ENCODE measurements at places on chromosomes 2 and 18. TPM values are rescaled to one million over a fixed set of nuclear protein-coding genes. Genes with fewer than 3 reads are reported as not detected.

DNA sequence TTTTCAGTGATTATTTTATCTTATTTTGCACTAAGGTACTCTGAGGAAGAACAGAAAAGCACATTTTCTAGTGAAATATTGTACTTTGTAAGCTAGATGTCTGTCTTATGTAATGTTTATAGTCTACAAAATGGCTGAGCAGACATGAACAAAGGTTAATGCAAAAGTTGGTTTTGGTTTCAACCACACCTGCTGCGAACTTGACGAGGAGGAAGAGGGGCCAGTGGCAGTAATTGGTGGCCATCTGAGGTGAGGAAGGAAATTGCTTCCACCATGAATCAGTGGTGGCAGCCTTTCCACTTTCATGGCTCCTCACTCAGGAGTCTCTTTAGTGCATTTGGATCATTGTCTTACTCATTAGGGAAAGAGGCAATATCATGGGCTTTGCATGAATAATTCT is 894.2 kb downstream of the CNTNAP5 start:
- H3K4me1 ChIP-seq, result no peaks in the 10 kb centered on the region
- no peaks in the 10 kb centered on the region for H3K36me3 ChIP-seq
- H3K27me3 ChIP-seq, result no peaks in the 10 kb centered on the region
- DNase-seq, result no peak

DNA sequence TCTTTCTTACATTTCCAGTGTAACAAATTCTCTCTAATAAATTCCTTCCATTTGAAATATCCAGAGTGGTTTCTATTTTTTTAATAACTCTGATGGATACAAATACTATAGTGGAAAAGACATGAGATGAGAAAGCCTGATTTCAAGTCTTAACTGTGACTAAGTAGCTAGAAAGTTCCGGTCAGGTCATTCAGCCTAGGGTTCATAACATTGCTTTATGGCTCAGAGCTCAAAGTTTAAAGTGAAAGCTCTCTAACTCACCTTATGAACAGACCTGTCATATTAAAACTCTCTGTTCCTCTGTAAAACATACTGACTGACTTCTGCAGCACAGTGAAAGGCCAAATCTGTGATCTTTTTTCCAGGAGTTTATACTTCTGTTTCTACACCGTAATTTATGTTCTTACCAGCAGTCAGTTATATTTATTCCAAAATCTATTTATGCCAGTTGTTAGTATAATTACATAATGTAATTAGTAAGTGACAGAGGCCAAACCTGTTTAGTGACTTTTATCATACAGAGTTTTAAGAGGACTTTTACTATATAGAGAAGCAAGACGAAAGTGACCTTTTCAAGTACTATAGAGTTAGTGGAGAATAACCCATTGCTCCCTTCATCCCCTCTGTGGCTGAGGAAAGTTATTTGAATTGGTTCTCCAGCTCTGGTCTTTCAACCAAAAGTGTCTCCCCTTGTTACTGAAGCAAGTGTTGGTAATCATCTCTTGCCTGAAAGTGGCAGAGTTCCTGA is 118.8 kb upstream of the PDE1A start:
- H3K4me3 ChIP-seq, result no peak overlapping the region
- peaks cover 20% of the 10 kb centered on the region for H3K4me1 ChIP-seq
- H3K27ac ChIP-seq, result peak overlapping the region; percentile 47
- no peak for DNase-seq

GRCh38 chr18:62741584-62741983 is 26.2 kb downstream of the PHLPP1 start:
- no peaks in the 10 kb centered on the region for H3K27me3 ChIP-seq
- no peak for DNase-seq
- no peak overlapping the region for H3K4me3 ChIP-seq
- H3K4me1 ChIP-seq, result peaks cover 48% of the 10 kb centered on the region
- H3K36me3 ChIP-seq, result no peaks in the 10 kb centered on the region

- H3K27me3 ChIP-seq, result no peaks in the 10 kb centered on the region
- DNase-seq, result no peak
- no peaks in the 10 kb centered on the region for H3K36me3 ChIP-seq
- peaks cover 12% of the 10 kb centered on the region for H3K4me1 ChIP-seq
Observed at GRCh38 chr2:189583227-189584198, 2.9 kb upstream of the SLC40A1 start.

GRCh38 chr18:56532176-56532840 is 106.1 kb downstream of the TXNL1 start:
- no peak for DNase-seq
- H3K4me3 ChIP-seq, result no peak overlapping the region
- H3K27ac ChIP-seq, result no peak overlapping the region
- no peaks in the 10 kb centered on the region for H3K36me3 ChIP-seq
- no peaks in the 10 kb centered on the region for H3K4me1 ChIP-seq
- H3K27me3 ChIP-seq, result no peaks in the 10 kb centered on the region

GRCh38 chr2:129015397-129016285 is 697.0 kb upstream of the HS6ST1 start:
- no peaks in the 10 kb centered on the region for H3K27me3 ChIP-seq
- H3K4me3 ChIP-seq, result no peak overlapping the region
- no peaks in the 10 kb centered on the region for H3K4me1 ChIP-seq

FAM124B gene
- total RNA-seq, result 0.95 TPM

- H3K27me3 ChIP-seq, result no peaks in the 10 kb centered on the region
- peak overlapping the region; percentile 6 for H3K27ac ChIP-seq
- no peaks in the 10 kb centered on the region for H3K36me3 ChIP-seq
- H3K4me3 ChIP-seq, result no peak overlapping the region
Observed at GRCh38 chr18:74468547-74469061, 11.5 kb upstream of the DIPK1C start.

- no peak for DNase-seq
- no peak overlapping the region for H3K4me3 ChIP-seq
- H3K27ac ChIP-seq, result no peak overlapping the region
- no peaks in the 10 kb centered on the region for H3K4me1 ChIP-seq
Observed at GRCh38 chr2:232027530-232027929, 66.0 kb downstream of the DIS3L2 start.

Measured in transverse colon (tissue), 4 donors.